Amniotic epithelial cell (primary cell): ENCODE measurements at places on chromosomes 4 and X.

GRCh38 chr4:96326846-96327245 lies 487.0 kb downstream of the PDHA2 start:
- no peak for DNase-seq

- no peak for DNase-seq
These were observed 162.2 kb upstream of the FTHL17 start for GRCh38 chrX:31233941-31234496.

DNA sequence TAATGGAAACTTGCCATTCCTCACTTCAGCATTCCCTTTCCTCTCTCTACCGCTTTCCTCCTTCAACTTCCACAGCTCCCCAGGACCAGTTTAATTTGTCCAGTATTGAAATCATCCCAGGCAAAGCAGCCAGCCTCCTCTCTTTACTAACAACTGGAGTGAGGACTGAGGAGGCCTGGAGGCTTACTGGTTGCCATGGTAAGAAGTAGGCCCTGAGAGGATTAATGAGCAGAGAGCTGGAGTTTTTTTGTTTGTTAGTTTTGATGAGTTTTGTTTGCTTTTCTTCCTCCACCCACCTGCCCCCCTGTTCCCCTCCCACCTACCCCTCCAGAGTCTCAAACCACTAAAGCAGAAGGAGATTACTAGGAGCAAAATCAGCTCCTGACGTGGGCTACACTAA lies 29.5 kb upstream of the PLP1 start:
- DNase-seq: no peak

DNA sequence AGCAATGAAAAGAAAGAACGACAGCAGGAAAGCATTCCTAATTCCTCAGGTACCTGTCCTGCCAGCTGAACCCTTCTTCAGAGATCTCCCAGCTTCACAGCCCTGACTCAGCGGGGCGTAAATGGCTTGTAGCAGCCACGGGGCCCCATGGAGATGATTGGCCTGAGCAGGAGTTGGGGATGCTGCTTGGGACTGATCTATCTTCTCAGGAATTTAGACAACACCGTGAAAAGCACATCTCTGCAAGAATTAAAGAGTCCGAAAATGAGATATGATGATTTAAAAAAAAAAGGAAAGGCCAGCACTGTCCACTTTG lies 22.5 kb upstream of the SLC25A4 start:
- no peak for DNase-seq

DNA sequence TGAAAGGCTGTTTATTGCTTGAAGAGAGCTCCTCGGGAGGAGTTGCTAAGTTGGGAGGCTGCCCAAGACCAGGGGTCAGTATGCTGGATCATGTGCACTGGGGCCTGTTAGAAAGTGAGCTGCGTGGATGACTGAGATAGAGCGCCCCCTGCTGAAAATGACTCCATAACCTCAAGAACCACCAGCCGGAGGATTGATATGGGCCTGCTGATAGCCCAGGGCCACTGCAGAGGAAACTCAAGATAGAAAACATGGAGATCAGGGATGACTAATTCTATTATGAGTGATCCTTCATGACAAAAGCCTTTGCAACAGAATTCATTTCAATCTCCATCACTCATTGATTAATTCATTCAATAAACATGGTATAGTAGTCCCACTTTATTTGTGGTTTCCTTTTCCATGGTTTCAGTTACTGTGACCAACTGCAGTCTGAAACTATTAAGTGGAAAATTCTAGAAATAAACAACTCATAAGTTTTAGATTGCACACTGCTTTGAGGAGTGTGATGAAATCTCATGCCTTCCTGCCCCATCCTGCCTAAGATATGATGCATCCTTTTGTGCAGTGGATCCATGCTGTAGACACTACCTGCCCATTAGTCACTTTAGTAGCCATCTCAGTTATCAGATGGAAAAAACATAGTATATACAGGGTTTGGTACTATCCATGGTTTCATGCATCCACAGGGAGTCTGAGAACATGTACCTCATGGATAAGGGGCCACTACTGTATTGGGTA lies 126.7 kb upstream of the MBNL3 start:
- DNase-seq: peak; percentile 71

DNA sequence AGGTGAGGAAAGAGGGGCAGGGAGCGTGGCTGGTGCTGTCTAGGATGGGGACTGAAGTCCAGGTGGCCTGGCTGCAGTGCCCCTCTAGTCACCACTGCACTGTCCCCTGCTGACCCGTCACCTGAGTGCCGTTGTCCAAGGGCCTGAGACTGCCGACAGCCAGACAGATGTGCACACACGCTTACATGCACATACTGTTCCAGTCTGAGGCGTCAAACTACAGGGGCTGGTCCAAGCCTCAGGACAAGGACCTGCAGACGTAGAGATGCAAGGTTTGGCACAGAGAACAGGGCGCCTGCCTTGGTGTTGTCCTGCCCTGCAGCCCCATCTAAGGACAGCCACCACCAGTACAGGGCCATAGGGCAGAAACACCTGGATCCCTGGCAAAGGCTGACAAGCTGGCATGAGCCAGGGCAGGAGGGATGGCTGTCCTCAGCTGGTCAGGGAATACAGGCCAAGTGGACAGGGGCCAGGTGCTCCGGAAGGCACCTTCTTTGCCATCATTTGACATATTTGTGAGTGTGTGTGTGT lies 1.7 kb downstream of the SLC2A9 start:
- no peak for DNase-seq

DNA sequence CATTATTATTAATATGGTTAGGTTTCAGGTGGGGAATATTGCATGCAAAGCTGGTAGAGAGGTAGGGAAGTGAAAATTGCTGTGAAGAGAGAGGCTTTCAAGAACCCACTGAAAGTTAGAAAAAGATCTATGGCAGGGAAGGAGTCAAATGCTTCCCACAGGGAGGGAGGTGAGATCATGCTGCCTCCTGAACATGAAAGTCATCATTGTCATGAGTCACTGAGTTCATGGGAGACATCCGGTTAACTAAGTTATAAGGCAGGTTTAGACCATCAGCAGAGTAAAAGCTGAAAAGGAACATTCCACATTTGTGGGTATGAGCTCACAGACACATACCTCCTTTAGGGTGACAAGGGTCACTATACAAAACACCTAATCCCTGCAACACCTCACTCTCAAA lies 16.2 kb downstream of the GATB start:
- DNase-seq: peak; percentile 94
